ENCODE measurements at places on chromosomes 2 and 18.

- no peak overlapping the region for H3K27ac ChIP-seq
- no peaks in the 10 kb centered on the region for H3K36me3 ChIP-seq
- no peaks in the 10 kb centered on the region for H3K4me1 ChIP-seq
- no peak for DNase-seq
- peaks cover 96% of the 10 kb centered on the region for H3K27me3 ChIP-seq
- H3K4me3 ChIP-seq: no peak overlapping the region
Measured at GRCh38 chr2:104846786-104847585, 6.9 kb upstream of the POU3F3 start.

- H3K4me3 ChIP-seq: no peak overlapping the region
- no peaks in the 10 kb centered on the region for H3K27me3 ChIP-seq
- H3K4me1 ChIP-seq: peaks cover 9% of the 10 kb centered on the region
- H3K27ac ChIP-seq: no peak overlapping the region
- peak; percentile 15 for DNase-seq
Measured at GRCh38 chr2:135785032-135785431, 43.4 kb downstream of the UBXN4 start.

GRCh38 chr2:45965871-45966498 is 314.5 kb downstream of the PRKCE start:
- peaks cover 62% of the 10 kb centered on the region for H3K4me1 ChIP-seq
- H3K4me3 ChIP-seq: no peak overlapping the region
- DNase-seq: no peak
- H3K27ac ChIP-seq: no peak overlapping the region
- no peaks in the 10 kb centered on the region for H3K27me3 ChIP-seq
- no peaks in the 10 kb centered on the region for H3K36me3 ChIP-seq

DNA sequence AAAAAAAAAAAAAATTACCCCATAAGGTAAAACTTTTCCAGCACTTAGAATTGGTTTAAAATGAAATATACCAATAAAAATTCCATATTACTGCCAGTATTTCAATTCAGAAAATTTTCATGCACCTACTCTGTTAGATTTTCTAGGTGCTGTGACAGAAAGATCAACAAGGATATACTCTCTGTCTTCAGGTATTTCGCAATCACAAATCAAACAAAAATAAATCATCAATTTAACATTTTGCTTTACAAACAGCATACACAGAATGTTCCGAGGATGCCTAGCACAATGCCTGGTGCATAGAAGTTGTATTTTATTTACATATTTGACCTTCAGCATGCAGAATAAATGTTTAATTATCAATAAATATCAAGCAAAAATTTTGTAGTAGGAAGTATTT is 66.5 kb downstream of the RBBP8 start:
- no peaks in the 10 kb centered on the region for H3K27me3 ChIP-seq
- no peak for DNase-seq
- H3K27ac ChIP-seq: no peak overlapping the region
- H3K4me1 ChIP-seq: peaks cover 9% of the 10 kb centered on the region

GRCh38 chr2:199833525-199833924 is 17.5 kb downstream of the FTCDNL1 start:
- no peaks in the 10 kb centered on the region for H3K36me3 ChIP-seq
- no peak overlapping the region for H3K27ac ChIP-seq
- DNase-seq: no peak
- H3K4me1 ChIP-seq: no peaks in the 10 kb centered on the region

GRCh38 chr2:235498946-235499812 is 5.3 kb downstream of the AGAP1 start:
- H3K36me3 ChIP-seq: no peaks in the 10 kb centered on the region
- no peak overlapping the region for H3K27ac ChIP-seq
- H3K4me3 ChIP-seq: no peak overlapping the region
